ENCODE measurements at places on chromosomes 5 and 9. TPM values are rescaled to one million over a fixed set of nuclear protein-coding genes. Genes with fewer than 3 reads are reported as not detected.

DNA sequence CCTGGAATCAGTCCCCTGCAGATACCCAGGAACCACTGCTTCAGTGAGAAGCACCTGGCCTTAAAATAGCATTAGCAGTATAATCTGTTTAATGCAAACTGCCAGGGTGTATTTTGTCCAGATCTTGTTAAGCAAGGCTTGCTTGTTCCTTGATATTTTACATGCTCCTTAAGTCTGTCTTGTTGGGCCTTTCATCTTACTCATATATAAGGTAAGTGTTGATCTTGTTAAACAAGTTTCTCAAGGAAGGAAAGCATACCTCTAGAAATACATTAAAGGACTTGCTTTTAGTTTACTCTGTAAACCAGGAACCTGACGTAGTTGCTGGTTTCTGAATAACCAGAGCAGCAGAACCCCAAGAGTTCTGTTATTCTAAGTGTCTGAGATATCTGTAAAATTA, 13.7 kb downstream of the HSPA4 start:
- DNase-seq, result peak; percentile 34

Gene PTBP3
- total RNA-seq, result 70.9 TPM

Gene PARP8
- 41.3 TPM for total RNA-seq

DNA sequence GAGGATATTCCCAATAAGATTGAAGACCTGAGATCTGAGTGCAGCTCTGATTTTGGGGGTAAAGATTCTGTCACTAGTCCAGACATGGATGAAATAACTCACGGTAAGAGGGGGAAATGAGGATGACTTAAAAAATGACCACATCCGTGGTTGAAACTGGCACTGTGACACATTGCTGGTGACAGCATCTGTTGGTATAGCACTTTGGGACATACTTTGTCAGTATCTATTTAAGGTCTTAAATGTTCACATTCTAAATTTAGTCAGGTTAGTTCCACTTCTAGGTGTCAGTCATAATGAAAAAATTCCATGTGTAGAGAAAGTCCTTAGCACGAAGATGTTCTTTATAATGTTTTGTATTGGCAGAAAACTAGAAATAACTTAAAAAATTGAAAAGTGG, 70.9 kb downstream of the GAPVD1 start:
- no peak for DNase-seq

Gene VDAC1
- total RNA-seq, result 186 TPM

Gene ORM2
- 3.4 TPM for total RNA-seq

GRCh38 chr5:176897263-176897662, 1.9 kb downstream of the HK3 start:
- DNase-seq, result no peak

Gene GLRA1
- total RNA-seq, result not detected

- no peak for DNase-seq
Measured at GRCh38 chr5:43514471-43514815, 505 bp downstream of the C5orf34 start.

Gene PALM2AKAP2
- total RNA-seq, result 24.4 TPM

Gene TMEM250
- 30.4 TPM for total RNA-seq

- DNase-seq, result no peak
Measured at GRCh38 chr5:157339409-157339808, 73.5 kb downstream of the CYFIP2 start.

Gene TAF11L10
- not detected for total RNA-seq

DNA sequence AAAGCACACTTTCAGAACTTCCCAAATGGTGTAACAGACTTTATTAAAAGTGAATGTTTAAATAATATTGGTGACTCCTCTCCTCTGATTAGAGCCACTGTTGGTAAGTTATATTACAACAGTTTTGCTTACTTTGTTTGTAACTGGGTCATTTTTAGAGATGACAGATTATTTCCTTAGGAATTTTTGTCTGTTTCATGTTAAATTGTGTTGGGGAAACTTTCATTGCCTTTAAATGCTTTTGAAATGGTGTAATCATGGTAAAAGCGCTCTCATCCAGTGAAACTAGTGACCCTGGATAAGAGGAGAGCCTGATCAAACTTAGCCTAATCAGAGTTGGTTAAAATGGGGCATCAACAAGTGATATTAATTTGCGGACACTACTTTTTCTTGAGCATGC, 39.4 kb downstream of the TNPO1 start:
- DNase-seq, result no peak

Gene LMNB1
- 23.2 TPM for total RNA-seq

Gene NSG2
- total RNA-seq, result 0.34 TPM

- no peak for DNase-seq
Measured at GRCh38 chr9:29078063-29078666, 1504.9 kb upstream of the C9orf72 start.

- DNase-seq, result no peak
Measured at GRCh38 chr9:33880211-33881089, 63.5 kb downstream of the UBE2R2 start.

- DNase-seq, result no peak
Measured at GRCh38 chr5:95148453-95148852, 136.4 kb downstream of the MCTP1 start.

DNA sequence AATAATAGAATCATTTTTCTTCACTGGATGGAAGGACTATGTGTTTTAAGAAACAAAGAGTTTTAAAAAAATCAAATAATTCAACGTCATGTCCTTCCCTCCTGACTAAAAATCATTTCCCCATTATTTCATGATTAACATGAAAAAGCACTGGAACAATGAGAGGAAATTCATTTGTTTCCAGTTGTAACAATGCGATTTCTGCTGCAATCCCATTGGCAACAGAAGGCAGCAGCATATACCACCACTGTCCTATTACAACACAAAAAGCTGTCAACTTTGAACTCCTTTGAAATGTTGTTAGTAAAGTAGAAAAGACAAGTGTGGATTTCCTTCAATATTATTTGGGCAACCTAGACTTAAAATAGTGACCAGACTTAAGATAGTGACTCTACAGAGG, 3.1 kb downstream of the C5orf63 start:
- DNase-seq, result no peak

- DNase-seq, result no peak
Measured at GRCh38 chr5:55159763-55160492, at the start of gene GPX8. TSS of gene GPX8 (plus strand) at chr5:55160171. CDS start at chr5:55160193, 22 bp downstream.
